ENCODE measurements at places on chromosomes 4 and X.

DNA sequence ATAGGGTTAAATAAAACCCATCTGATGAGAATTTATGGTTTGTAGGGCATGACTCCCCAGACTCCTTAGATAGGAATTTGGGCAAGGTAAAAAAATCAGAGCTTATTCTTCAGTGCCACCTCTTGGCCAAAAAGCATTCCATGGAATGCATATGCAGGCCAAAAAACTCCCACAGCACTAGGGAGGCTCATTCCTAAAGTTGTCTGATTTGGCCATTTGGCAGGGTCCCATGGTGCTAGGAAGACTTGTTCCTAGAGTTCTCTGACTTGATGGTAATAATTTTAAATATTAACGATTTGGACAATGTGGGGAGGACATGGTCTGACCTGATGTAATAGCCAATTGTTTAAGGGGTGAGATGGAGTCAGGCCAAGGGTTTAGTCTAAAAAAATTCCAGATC is 93.0 kb downstream of the SPIN4 start:
- no peak for DNase-seq

- DNase-seq, result no peak
Observed at GRCh38 chrX:9494771-9495170, 29.9 kb downstream of the TBL1X start.

GRCh38 chr4:119113033-119113655 is 22.5 kb upstream of the MYOZ2 start:
- no peak for DNase-seq

DNA sequence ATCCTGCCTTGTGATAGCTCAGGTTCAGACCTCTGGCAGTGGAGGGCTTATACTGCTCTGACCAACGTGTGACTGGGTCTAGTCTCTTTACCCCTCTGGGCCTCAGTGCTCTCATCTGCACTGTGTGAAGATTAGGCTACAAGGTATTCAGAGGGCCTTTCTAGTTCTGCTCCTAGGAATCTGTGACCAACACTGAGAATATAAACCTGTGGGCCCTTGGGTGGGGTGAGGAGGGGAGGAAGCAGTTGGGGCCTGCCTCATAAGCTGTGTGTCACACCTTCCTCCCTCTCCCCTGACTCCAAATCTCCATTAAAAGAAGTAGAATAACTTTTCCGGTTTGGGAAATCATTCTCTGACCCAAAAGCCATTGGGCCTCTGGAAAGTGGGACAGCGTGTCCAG is 66.3 kb upstream of the MSN start:
- no peak for DNase-seq

GRCh38 chrX:120310861-120311726 is at the start of gene TMEM255A:
Gene TMEM255A (minus strand): TSS chrX:120311461. CDS start chrX:120311309, 152 bp downstream.
- DNase-seq, result no peak

GRCh38 chr4:141658309-141658708 is 21.9 kb downstream of the IL15 start:
- DNase-seq, result no peak

GRCh38 chr4:121226362-121226761 is 62.2 kb upstream of the TNIP3 start:
- DNase-seq, result no peak

DNA sequence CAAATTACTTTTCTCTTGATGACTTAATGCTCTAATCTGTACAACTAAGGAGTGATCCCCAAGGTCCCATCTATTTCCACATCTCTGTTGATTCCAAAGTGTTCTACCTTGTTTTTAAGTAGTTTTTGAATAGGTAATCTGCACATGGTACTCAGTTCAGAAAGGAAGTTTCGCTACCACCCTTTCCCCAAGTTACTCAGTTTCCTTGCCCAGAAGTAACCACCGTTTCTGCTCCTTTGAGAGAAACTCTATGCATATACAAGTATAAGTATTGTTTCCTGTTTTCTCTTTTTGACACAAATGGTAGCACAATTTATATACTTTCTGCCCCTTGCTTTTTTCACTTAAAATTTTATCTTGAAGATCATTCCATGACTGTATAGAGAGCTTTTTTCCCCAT is 18.1 kb downstream of the TMEM154 start:
- no peak for DNase-seq

- DNase-seq, result no peak
Observed at GRCh38 chr4:109266236-109266635, 36.2 kb downstream of the COL25A1 start.

DNA sequence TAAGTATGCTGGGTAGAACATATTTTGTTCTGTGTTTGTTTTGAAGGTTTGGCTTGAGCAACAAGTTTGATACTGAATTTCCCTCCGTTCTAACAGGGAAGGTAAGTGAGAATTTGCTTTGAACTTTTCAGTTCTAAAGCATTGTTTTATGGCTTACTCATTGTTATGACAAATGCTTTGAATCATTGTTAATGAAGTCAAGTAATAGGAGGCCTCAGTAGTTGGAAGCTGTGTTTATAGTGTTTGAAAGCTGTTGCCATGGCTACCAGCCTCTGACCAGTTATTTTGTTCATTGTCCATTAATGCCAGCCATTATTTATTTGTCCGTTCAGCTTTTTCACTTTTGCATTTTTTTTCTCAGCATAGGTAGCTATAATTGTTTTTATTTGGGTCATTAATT is 14.4 kb downstream of the CHIC1 start:
- DNase-seq, result no peak

DNA sequence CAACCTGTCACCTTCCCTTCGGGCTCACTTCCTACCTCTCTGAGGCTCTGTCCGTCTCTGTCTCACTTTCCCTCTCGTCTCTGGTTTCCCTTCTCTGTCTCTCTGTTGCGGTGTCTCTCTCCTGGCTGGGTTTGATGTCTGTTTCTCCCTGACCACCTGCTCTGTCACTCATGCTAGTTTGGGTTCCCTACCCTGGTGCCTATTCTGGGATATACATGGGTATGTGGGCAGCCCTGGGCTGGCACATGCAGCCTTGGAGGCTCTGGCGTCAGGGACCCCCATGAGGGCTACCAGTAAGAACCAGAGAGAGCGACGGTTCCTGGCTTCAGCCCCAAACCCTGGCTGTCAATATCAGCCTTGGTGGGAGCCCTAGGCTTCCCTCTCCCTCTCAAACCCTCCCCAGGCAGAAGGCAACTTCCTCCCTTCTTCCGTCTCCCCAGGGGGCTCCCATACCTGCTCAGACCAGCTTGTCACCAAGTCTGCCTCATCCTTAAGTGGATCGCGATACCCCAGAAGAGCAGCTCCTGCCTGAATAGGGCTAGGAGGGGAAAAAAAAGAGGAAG is 314 bp downstream of the DNASE1L1 start:
- peak; percentile 84 for DNase-seq

DNA sequence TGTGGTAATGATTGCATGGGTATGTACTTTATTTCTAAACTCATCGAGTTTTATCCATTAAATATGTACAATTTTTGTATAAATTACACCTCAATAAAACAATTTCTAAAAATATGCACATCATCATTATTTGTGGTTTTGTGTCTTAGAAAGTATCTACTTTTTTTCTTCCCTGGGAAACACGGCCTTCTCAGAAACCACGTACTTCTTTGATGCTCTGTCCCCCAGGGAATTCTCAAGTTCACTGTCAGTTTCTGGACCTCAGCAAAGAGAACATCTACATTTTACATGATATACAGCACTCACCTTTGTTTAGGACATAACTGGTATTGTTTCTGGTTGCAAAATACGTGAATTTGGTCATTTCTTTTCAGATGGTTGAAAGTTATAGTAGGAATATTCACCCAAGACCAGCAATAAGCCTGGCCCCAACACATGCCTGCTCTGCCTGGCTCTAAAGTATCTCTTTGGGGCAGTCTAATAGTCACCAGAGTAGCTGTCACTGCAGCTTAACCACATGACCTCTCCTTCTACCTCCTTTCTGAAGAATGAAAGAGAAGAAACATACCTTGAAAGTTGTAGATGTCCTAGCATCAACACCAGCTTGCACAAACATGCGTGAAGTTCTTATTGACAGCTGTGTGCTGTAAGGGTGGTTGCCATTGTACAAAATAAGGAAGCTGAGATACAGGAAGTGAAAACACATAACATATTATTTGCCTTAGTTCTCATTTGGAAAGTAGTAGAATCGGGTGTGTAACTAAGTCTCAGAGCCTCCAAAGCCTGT is 48.4 kb upstream of the SPANXN4 start:
- DNase-seq, result no peak

GRCh38 chrX:132463411-132463810 is 25.4 kb downstream of the MBNL3 start:
- DNase-seq, result no peak

DNA sequence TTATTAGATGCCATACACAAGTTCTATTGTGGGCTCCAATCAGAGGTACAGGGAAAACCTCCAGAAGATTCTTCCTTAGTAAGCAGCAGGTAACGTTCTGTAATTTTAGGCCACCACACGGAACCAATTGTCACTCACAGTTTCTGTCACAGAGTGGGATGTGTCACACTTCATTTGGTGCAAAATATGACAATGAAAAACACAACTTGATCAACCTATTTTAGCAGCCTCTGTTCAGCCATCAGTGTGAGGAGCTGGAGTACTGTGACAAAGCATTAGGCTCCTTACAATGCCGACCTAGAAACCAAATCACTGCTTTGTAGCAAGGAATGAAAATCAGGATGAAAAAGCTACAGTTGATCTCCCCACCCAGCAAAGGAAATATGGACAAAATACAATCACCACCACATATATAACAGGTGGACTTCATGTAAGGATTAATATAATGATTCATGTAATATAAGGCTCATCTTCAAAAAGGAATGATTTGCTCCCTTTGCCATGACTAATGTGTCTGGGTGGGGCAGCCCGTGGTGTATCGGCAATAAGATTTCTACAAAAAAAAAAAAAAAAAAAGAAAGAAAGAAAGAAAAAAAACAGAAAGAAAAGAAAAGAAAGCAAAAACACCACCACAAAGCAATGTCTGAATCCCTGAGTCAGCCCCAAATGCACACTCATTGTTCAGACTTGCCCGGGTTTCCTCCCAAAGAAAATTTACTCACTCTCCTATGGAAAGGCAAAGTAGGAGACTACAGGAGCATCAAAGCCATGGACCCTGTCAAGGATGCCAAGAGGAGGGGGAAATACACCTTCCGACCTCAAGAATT is 36.0 kb downstream of the SLC9A7 start:
- no peak for DNase-seq

- DNase-seq, result no peak
Observed at GRCh38 chr4:145939441-145939750, 773 bp upstream of the ZNF827 start.

DNA sequence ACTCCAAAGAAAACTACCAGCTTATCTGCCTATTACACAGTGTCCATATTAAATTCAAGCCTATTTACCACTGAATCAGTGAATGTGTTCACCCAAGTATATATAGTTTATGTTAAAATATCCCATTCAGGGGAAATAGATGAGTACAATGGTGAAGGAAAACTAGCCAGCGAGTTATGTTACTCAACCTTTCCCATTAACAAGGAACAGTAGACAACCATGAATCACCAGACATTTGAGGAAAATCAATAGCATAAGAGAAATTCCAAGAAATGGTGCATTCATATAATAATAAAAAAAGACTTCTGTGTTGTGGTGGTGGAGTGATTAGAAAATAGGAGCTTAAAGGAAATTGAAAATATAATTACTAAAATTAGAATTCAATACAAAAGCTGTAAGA is 21.3 kb downstream of the IQCM start:
- DNase-seq, result no peak

- no peak for DNase-seq
Observed at GRCh38 chrX:53305996-53306937, 24.9 kb upstream of the IQSEC2 start.

DNA sequence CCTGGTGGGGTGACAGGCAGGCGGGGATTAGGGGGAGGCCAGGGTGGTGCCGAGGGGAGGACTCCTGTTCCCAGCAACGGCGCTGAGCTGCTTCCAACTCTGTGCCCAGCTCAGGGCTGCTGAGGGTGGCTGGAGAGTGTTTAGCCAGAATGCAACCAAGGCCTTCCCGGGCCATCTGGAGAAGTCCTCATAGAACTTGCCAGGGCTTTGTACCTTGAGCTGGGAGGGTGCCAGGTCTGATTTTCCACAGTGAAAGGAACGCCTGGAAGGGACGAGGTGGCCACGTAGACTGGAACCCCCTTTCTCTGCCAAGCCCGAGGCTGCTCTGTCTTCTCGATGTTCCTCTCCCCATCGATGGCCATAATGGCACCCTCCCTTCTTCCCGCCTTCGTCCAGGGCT is 57.0 kb upstream of the GPR78 start:
- DNase-seq, result no peak

GRCh38 chrX:123731987-123732669 is 724 bp downstream of the THOC2 start:
- DNase-seq, result no peak

DNA sequence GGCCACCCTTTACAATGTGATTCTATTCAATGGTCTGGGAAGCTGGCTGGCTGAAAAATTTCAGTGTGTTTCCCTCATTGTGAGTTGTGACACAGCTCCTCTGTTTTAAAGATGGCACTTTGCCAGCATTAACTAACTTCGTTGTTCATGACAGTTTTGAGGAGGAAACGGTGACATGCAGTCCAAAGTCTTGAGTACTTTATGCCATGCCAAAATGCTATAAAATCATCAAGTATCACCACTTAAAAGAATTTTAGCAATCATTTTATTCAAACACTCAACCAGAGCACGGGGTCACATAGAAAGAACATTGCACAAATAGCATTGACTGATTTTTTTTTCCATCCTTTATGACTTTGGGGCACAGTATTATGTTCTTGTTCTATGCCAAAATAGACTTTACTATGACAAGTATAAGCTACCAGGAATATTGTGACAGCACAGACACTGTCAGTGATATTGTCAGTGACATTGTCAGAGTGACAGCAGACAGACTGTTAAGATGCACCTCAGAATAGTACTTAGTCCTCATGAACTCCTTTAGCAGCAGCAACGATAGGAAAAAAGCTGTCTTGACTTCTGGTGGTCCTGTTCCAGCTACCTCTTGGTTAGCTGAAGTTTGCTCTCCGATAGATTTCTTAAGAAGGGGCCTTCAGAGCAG is 46.7 kb downstream of the CXCL13 start:
- no peak for DNase-seq

DNA sequence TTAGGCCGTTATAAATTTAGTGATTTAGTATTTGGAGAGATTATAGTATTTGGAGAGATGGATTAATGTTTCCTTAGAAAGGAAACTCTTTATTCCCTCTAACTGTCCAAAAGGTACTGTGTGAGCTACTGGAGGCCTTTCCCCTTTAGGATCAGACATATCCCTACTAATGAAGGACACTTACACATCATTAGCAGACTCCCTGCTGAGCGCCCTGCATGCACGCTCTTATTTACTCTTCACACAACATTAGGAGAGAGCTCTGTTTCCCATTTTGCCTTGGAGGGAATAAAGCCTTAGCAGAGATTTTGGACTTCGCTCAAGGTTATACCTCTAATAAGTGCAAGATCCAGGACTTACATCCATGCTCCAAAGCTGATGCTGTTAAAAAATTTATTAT is 17.8 kb upstream of the STOX2 start:
- no peak for DNase-seq

DNA sequence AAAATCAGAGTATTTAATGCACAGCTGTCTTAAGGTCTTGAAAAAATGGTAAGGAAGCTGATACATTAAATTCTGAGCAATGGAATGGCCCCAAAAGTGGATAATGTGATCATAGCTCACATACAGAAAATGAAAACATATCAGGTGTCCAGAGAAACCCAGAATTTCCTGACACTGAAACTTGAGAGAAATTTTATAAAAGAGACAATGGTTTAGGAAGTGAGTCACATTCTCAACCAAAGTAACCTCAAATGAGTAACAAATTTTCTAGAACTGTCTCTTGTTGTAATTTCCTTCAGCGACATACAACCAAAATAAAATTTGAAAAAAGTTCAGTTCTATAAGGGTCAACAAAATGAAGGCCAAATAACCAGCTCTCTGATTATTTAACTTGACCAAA is 37.4 kb upstream of the PACRGL start:
- no peak for DNase-seq

Measured in vagina (tissue), 2 donors.